Heart left ventricle (tissue), 16 donors: ENCODE measurements at places on chromosomes 3 and 15.

GRCh38 chr3:54671511-54671910 lies 256.3 kb downstream of the LRTM1 start:
- DNase-seq: no peak

DNA sequence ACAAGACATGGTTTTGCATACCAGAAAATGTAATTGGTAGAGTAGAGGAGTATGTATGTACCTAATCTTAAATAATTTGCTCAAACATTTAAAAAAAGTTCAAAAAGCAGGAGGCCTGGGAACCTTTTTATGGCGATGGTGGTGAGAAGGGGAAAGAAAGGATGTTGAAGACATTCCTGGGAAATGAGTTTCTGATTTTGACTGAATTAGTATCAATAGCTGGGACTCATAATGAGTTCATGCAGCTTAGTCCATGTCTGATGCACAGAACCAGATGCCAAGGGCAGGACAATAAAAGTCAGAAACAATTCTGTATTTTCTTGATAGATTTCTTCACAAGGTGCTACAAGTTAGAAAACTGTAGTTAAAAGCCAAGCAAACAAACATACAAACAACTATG lies 395.3 kb downstream of the GAP43 start:
- DNase-seq: no peak

GRCh38 chr3:165156757-165157420 lies 39.3 kb downstream of the SLITRK3 start:
- no peak for DNase-seq

- DNase-seq: no peak
These were observed 24.0 kb upstream of the PTPRG start for GRCh38 chr3:61537366-61537765.

DNA sequence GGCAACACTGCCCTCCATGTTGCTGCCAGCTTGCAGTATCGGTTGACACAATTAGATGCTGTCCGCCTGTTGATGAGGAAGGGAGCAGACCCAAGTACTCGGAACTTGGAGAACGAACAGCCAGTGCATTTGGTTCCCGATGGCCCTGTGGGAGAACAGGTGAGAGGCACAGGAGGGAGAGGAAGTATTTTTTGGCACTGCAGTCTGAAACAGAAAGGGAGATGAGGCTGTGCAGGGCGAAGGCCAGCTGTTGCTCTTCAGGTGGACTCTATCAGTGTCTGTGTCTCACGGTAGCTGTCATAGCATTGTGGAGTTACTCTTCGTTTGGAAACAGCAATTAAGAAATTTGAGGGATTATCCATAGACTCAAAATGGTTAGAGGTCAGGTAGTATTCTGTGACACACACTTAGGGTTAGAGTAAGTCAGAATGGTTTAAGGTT lies 8.0 kb downstream of the NFKBIZ start:
- no peak for DNase-seq

- DNase-seq: no peak
These were observed 9.7 kb upstream of the CRBN start for GRCh38 chr3:3189102-3189727.

- DNase-seq: no peak
These were observed 309.9 kb downstream of the CLSTN2 start for GRCh38 chr3:140244893-140245292.

GRCh38 chr15:88568589-88568988 lies 22.1 kb upstream of the DET1 start:
- no peak for DNase-seq

- DNase-seq: peak; percentile 90
These were observed 1.2 kb downstream of the TWF2 start for GRCh38 chr3:52237657-52238172.

- DNase-seq: no peak
These were observed 66.8 kb downstream of the CMSS1 start for GRCh38 chr3:99884484-99884883.

DNA sequence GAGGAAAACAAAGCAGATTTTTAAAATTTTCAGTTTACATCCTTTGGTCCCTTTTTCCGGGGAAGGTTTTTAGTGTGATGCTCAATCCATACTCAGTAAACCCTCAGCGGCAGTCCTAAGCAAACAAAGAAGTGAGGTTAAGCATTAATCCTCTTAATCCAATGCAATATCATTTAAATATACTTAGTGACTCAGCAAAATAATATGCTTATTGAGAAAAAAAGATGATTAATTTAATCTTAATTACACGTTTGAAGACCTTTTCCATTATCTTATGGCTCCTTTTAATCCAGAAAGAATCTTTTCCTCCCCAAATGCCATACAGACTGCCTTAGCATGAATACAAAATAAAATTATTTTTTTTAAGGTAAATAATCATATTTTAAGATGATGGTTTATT lies at the start of gene GABRR3:
GABRR3 (minus strand) TSS at position 108 of the 400 bp plus-strand sequence. CDS start 328 bp downstream, outside the sequence.
- no peak for DNase-seq

DNA sequence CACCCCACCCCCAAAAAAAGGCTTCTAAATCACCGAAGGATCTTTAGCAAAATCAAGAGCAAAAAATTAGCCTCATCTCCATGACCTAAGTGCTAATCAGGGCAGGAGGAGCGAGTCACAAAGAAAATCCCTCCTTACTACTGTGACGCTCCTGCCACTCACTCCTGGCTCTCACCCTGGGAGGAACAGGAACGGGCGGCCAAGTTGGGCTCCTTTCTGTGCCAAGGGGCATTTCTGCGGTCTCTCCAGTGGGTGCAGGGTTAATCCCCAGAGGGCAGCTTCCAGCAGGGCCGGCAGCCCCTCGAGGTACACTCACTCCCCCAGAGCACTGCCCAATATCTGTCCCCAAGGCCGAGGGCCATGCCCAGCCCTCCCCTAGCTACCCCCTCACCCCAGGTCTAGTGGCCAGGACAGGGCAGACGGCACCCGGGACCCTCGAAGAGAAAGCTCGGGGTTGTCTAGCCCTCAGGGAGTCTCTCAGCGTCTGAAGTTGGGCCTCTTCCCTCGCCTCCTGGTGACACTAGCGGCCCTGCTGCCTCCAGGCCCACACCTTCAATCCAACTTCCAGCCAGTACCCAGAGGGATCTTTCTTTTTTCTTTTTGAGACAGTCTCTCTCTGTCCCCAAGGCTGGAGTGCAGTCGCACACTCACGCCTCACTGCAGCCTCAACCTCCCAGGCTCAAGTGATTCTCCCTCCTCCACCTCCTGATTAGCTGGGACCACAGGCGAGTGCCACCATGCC lies 706 bp downstream of the CAV3 start:
- DNase-seq: no peak

- no peak for DNase-seq
These were observed 88.6 kb upstream of the ZNF280D start for GRCh38 chr15:56821721-56822425.

- no peak for DNase-seq
These were observed 284.5 kb upstream of the PLSCR5 start for GRCh38 chr3:146889626-146890025.
